ENCODE measurements at places on chromosomes 16 and 17. TPM values are rescaled to one million over a fixed set of nuclear protein-coding genes. Genes with fewer than 3 reads are reported as not detected.

Gene GAS2L2
- not detected for total RNA-seq

Gene HNF1B
- total RNA-seq: not detected

Gene SLFN5
- total RNA-seq: 47.9 TPM

Gene PYDC1
- not detected for total RNA-seq

Gene C17orf67
- 0.35 TPM for total RNA-seq

Gene MVP
- total RNA-seq: 367 TPM

Gene WSCD1
- not detected for total RNA-seq

Gene BCAS3
- 8.9 TPM for total RNA-seq

Gene OR2C1
- not detected for total RNA-seq

Gene SPIRE2
- 4.0 TPM for total RNA-seq

Gene FBXL16
- 0.53 TPM for total RNA-seq

Gene SGSH
- 12.4 TPM for total RNA-seq

Gene CACNG4
- total RNA-seq: not detected

Gene NUPR1
- total RNA-seq: 28.7 TPM

Gene MAPK8IP3
- total RNA-seq: 12.4 TPM

Gene KIF2B
- total RNA-seq: not detected

Gene HEXIM2
- 6.6 TPM for total RNA-seq

Gene BIRC5
- 99.5 TPM for total RNA-seq

Gene HEATR9
- total RNA-seq: not detected

Gene TELO2
- 12.7 TPM for total RNA-seq

Gene CMTM1
- total RNA-seq: 2.0 TPM

Gene KCNJ2
- 0.53 TPM for total RNA-seq

Gene HOXB1
- not detected for total RNA-seq

Gene PRDM7
- total RNA-seq: not detected

Gene PLK1
- total RNA-seq: 89.4 TPM

Gene CEP95
- total RNA-seq: 23.4 TPM

Gene CCL5
- not detected for total RNA-seq

Gene C16orf92
- not detected for total RNA-seq

Gene CCDC144A
- 0.71 TPM for total RNA-seq

Gene LGALS9
- 6.9 TPM for total RNA-seq

Gene ALOX15B
- total RNA-seq: 0.18 TPM

Gene FGF11
- total RNA-seq: 0.29 TPM

Gene IRX5
- total RNA-seq: not detected

Gene KRTAP9-8
- total RNA-seq: not detected

Gene STX1B
- total RNA-seq: 0.86 TPM

Gene EPN2
- total RNA-seq: 37.9 TPM

Gene ATP1B2
- total RNA-seq: not detected

Gene TSPOAP1
- 0.58 TPM for total RNA-seq

Gene CHD9NB
- total RNA-seq: 0.29 TPM
